ENCODE measurements at places on chromosomes 1 and 21.
A peak's percentile ranks its signal among the peaks of the same experiment; 100 is the strongest.

DNA sequence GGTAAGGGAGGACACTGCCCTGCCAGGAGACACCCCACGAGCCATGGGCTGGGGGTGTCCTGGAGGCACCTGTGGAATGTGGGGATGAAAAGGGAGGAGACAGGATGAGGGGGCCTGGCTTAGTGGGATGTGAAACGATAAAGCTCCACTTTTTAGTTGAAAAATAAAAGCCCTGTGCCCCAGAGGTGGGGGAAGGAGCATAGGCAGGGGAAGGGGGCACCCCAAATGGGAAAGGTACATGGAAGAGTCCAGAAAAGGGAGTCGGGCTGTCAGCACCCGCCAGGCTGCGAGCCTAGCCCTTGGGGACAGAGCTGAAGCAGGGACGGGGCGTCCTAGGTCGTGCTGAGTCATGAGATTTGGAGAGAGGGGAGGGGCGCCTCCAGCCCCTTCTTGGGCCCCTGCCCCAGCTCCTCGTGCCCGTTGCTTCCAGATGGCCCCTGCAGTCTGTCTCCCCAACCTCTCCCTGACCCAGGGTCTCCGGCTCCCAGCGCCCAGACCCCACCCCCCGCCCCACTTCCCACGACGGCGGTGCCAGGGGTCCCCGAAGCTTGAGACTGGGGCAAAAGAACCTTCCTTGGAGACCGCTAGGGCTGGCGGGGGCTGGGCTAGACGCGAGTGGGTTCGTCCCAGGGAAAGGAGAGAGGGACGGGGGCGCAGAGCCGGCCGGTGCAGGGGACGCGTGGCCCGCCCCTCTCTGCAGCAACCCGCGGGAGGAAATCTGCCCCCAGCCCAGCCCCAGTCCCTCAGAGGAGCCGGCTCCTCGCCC lies 795 bp downstream of the SYT2 start:
- DNase-seq = no peak

GRCh38 chr1:154344977-154345837 lies 19.9 kb downstream of the ATP8B2 start:
- peak; percentile 83 for DNase-seq

- DNase-seq = no peak
Measured at GRCh38 chr1:99725996-99726395, 40.4 kb downstream of the FRRS1 start.

- no peak for DNase-seq
Measured at GRCh38 chr1:230263568-230264195, 162.4 kb downstream of the PGBD5 start.

DNA sequence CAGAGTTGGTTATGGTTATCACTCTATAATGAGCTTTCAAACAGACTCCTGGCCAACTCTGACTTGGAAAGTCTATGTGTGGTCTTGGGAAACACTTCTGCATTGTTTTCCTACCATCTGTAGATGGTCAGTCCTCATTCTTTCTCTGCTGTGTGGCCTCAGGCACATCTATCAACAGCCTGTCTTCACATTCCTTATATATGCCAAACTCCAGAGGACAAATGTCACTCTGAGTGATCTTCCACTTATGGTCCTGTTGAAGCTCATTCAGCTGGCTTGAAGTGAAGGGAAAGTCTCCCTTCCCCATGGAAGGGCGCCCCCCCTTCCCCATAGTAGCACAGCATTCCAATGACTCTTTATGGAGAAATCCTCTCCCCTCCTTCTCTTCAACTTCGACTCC lies 58.7 kb downstream of the VANGL2 start:
- no peak for DNase-seq

GRCh38 chr21:21051109-21052055 lies 53.2 kb downstream of the NCAM2 start:
- DNase-seq = peak; percentile 1

DNA sequence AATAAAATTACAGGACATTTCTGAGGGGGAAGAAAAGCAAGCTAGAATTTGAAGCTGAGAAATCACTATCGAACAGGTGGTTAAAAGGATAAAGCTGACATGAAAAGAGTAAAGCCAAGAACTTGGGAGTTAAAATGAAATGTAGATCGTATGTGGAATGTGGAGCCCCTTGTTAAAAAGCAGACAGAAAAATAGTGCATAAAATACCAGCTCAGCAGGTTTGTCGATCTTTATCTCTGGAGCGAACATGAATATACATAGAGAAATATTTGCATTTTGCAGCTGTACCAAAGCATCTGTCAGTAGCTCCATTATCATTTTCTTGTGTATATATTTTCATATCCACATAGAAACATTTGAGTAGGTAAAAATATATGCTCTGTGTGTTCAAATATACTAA lies 73.6 kb upstream of the CDC42BPA start:
- DNase-seq = no peak

DNA sequence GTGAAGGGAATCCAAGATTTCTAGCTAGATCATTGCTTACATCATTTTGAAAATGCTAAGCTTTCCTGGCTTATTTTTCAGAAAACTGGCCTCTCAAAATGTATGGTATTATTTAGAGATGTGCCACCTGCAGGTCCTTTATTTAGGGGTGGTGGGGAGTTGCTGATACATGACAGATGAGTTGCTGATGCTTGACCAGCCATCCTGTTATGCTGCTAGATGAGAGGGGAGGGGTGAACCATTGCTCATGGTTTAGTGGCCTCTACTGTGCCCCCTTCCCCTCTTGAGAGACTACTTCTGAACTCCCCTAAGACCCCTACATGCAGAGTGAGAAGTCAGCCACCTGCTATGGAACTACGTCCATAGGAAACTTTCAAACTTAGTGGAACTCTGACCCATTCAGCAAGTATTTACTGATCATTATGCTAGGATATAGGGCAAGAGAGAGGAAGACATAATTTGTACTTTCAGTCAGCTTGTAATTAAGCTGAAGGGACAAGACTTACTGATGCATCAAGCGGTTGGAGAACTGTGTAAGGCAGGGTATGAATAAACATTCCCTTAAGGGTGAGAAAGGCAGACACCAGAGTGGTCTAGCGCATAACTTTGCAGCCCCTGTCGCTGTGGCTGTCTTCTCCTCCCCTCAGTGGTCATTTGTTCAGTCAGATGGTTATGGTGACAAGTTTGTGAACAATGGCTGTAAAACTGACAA lies 34.6 kb downstream of the SLAMF6 start:
- no peak for DNase-seq

DNA sequence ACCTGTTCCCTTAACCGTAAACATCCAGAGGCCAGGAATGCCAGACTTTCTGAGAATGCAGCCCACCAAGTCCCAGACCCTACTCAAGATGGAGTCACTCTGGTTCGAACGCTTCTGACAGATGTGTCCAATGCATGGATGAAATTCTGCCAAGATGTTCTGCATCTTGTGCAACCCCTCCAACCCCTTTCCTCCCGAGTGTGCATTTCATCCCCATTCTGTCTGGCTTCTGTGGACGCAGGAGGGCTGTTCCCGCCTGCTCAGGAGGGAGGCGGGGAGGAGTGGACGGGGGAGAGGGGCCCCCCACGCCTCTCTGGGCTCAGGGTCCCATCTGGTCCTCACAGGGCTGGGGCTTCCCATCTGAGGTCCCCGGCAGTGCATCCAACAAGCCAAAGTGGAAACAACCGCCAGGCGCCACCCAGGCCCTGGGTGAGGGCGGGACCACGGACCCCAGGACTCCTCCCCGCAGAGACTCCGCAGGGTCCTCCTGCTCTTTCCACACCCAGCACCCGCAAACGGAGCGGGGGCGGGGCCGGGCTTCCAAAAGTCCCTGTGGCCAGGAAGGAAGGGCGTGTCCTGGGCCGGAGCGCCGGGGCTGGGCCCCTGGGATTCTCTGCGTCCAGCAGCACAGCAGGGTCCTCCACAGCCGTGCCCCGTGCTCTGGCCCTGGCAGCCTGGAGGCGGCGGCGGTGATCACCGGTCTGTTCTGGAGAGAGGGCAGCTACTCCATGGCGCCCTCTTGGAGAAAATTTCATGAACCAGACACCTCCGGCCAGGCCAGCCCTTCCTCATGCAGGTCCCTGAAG lies 27.8 kb upstream of the SUMO3 start:
- DNase-seq = peak; percentile 52

DNA sequence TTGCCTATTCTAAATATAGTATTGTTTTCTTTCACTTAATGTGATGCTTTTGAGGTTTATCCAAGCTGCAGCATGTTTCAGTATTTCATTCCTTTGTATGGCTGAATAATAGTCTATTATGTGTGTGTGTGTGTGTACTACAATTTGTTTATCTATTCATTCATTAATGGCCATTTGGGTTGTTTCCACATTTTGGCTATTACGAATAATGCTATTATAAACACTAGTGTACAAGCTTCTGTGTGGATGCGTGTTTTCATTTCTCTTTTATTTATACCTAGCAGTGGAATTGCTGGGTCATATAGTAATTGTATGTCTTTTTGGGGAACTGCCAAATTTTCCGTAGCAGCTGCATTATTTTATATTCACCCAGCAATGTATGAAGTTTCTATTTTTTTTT lies 15.0 kb upstream of the THEM5 start:
- DNase-seq = no peak

DNA sequence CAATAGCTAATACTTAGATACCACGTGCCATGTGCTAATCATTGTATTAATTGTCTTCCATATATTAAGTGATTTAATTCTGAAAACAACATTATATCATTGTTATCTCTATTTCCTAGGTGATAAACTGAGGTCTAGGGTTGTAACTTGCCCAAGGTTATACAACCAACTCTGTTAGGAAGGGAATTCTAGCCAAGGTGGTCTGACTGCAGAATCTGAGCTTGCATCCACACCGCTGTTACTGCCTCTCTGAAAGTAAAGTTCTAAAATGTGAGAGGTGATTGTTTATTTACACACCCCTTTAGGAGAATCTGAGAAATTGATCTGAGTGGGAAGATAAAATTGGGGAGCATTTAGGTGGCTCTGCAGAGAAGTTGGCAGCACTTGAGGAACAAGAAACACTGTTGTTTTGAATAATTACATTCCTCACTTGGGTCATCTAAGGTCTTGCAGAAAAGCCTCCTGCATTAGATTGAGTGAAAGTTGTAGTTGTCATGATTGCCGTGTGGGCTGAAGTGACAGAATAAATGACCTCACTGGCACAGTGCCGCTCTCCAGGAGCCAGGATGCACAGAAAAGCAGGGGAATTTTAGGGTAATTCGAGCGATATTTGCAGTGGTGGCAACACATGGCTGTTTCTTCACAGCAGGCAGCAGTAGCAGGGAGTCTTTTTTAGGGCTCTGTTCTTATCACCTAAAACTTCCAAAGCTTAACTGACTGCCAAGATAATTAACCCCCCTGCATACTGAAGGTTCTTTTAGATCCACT lies 121.7 kb downstream of the ADGRL4 start:
- DNase-seq = no peak

GRCh38 chr1:212955961-212956620 lies 5.8 kb downstream of the VASH2 start:
- no peak for DNase-seq

- no peak for DNase-seq
Measured at GRCh38 chr21:45448283-45448809, 43.4 kb downstream of the COL18A1 start.

DNA sequence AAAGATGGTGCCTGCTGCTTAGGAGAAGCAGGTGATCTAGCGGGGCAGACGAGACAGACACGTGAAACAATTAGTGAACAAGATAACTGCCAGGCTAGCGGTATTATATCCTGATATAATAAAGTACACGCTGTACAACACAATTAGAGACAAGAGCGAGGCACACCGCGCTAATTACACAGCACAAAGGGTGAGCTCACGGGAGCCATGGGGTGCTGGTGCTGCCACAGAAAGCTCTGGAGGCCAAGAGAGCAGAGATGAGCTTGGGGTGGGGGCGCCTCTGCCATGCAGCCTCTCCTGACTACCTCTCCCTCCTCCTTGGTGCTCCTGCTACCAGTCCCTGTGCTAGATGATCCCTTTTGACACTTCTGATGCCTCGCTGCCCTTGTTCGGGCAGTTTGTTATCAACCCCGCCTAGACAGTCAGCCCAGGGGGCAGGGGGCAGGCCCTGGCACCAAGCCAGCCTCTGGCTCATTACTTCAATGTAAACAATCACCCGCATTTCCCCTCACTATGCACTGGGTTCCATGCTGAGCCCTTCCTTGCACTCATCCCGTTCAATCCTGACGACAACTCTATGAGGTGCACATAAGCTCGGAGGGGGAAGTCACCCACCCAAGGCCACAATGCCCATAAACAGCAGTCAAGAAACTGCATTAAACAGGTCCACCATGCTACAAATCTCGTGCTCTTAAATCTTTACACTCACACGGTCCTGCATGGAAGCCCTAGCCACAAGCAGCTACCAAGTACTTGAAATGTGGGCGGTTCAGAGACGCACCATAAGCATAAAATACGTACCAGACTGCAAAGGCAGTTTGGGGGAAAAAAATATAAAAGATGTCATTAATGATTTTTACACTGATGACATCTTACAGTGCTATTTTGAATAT lies 103.0 kb downstream of the SSBP3 start:
- no peak for DNase-seq

DNA sequence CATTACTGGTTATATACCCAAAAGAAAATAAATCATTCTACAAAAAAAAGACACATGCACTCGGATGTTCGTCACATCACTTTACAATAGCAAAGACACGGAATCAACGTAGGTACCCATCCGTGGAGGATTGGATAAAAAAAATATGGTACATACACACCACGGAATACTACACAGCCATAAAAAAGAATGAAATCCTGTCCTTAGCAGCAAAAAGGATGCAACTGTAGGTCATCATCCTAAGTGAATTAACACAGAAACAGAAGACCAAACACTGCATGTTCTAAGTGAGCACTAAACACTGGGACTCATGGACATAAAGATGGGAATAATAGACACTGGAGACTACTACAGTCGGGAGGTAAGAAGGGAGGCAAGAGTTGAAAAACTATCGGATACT lies 148.6 kb downstream of the CHD1L start:
- DNase-seq = no peak

DNA sequence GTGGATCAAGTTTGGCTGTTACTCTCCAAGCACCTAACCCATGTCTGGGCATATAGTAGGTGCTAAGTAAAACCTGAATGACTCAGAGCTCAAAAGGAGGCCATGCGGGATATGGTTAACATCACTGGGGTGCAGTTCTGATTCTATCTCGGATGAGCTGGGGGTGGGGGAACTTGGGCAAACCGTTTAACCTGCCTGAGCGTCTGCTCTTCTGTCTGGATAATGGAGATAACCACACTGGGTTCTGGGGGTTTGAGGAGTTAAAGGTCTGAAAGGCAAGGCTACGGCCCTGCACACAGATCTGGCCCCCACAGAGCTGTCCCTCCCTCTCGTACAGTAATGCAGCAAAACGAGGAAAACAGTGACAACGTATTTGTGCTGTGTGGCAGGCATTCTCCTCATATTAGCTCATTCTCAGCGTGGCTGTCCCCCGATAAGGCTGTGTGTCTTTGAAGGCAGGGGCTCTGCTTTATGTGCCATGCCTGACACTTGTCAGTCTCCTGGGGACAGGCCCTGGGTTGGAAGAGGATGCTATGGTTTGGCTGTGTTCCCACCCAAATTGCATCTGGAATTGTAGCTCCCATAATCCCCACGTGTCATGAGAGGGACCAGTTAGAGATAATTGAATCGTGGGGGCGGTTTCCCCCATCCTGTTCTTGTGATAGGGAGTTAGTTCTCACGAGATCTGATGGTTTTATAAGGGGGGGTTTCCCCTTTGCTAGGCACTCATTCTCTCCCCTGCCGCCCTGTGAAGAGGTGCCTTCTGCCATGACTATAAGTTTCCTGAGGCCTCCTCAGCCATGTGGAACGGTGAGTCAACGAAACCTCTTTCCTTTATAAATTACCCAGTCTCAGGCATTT lies 6.8 kb upstream of the ALDH4A1 start:
- DNase-seq = no peak

Data from CD4-positive, alpha-beta T cell treated with Interleukin-21 for 1 hour (primary cell).